ENCODE measurements at places on chromosomes 2 and 18.

DNA sequence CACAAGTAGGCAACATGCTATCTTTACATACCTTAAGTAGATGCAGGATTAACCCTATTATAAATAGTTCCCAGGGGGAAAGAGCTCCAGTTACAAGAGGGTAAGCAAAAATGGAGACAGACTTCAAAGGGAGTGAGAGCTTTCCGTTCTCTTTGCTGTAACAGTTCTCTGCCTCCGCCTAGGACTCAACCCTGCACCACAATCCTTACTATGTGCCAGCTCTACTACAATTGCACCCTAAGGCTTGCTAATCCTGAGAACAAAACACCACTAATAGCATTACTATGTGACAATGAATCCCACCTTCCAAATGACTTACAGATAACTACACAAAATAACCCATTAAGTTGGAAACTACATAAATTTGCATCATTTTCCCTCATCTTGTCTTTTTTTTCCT is 7.7 kb downstream of the ZBTB14 start:
- no peak for DNase-seq

DNA sequence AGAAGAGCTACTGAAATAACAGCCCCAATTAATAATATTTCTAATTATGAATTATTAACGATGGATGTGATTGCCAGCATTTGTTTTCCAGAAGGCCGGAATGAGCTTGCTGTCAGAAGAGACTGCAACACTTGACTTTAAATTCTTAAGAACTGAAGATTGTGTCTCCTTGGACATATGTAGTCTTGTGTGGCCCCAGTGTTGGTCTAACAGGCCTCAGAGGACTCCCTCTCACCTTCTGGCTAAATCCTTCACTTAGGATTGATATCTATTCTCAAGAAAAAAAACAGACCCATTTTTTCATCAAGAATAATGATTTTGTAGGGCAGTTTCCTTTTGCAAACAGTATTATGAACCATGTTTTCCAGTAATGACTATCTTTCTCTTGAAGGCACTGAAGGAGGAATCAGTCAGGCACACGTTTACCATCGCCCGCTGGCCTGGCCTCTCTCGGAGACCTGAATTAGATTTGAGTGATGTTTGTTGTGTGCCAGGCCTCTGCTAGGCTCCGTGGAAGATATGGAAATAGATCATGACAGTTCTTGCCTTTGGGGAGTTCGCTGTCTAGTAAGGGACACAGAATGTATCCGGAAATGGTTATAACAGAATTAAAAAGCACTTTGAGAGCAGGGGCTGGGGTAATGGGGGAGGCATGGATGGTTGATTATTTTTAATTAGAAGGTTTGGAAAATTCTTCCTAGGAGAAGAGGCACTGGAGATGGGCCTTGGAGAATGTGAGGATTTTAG is 258.0 kb downstream of the MYCN start:
- no peak for DNase-seq

DNA sequence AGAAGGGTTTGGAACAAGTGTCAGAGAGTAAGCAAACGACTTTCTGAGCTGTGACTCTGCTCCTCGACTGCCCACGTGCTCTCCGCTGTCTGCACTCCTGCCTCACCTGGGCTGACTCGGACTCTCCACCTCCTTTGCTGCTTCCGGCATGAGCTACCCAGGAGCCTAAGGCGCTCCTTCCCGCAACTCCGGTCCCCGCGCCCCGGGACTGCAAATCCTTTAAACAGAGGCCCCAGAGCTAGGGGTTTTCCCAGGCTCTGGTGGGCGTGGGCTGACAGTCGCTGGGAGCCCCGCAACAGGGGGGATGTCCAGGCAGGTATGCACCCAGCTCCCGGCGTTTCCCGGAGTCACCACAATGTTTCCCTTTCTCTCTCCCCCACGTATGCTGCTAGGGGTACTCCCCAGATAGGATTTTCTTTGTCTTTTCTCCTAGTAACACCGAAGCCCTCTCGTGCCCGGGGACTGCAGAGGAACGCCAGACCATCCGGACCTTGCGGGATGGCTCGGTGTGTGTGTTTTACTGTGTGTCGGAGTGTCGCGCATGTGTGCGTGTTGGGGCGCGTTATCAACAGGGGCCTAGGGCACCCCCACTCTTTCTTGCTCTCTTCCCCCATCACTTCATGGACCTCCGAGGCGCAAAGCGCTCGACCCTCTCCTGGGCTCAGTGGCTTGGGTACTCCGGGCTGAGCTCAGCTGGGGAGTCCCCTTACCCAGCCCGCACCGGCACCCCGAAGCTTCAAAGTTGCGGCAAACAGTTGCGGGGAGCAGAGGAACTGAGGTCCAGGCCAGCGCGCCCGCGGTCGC is 691 bp upstream of the THSD7B start:
- no peak for DNase-seq

GRCh38 chr18:63311118-63312018 is 8.2 kb downstream of the BCL2 start:
- no peak for DNase-seq

DNA sequence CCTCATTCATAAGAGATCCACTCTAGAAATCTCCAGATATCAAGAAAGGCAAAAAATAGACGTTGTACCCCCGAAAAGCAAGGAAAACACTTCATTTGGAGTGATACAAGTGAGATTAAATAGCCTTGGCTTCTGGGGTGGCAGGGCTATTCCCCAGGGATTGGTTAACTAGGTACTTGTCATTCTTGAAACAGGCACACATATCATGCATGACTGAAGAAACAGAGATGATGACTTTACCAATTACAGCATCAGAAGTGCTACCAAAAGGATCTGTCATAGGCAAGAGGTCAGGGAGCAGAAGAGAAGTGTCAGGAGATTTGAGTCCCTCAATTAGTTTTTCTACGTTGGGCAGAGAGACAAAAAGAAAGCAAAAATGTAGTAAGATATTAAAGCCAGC is 45.2 kb upstream of the NFU1 start:
- no peak for DNase-seq

DNA sequence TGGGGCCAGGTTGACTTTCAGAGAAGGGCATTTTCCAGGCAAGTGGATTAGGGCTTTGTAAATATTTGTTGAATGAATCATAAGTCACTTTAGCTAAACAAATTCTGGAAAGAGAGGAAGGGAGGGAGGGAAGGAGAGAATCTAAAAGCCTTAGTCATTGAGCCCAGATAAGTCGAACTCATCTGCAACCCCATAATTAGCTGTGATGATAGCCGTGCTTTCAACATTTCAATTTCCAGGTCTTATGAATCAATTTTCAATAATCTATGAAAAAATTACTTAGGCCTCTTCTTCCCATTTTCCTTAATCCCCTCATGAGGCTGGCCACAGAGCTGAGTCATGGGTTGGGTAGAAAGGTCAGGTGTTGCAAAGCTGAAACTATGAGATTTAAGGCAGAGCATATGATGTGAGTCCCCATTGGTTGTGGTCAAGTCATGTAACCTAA is 111.9 kb upstream of the MAPRE2 start:
- peak; percentile 54 for DNase-seq

All from AG09319 (cell line).